ENCODE measurements at places on chromosomes 7 and 10.

DNA sequence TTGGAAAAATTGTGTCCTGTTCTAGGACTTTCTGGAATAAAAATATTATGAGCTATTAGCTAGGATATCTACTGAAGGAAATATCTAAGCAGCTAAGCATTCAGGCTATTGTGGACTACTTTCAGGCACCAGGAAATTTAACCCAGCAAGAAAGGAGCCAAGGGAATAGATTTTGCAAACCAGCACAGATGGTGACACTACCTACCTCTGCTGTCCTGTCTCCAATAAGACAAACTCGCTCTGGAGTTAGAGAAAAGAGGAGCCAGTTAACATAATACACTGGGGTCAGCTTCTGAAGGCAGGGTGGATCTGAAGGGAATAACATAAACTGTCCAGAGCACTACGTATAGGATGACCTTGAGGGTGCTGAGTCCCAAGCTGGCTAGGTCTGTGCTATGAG is 223.7 kb upstream of the PRSS58 start:
- DNase-seq, result no peak

DNA sequence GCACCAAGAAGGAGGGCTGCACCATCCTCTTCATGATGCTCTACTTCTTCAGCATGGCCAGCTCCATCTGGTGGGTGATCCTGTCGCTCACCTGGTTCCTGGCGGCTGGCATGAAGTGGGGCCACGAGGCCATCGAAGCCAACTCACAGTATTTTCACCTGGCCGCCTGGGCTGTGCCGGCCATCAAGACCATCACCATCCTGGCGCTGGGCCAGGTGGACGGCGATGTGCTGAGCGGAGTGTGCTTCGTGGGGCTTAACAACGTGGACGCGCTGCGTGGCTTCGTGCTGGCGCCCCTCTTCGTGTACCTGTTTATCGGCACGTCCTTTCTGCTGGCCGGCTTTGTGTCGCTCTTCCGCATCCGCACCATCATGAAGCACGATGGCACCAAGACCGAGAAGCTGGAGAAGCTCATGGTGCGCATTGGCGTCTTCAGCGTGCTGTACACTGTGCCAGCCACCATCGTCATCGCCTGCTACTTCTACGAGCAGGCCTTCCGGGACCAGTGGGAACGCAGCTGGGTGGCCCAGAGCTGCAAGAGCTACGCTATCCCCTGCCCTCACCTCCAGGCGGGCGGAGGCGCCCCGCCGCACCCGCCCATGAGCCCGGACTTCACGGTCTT is 1.9 kb downstream of the FZD1 start:
- DNase-seq, result no peak

GRCh38 chr7:117323305-117323850 is 520 bp upstream of the WNT2 start:
- DNase-seq, result no peak

GRCh38 chr10:26698909-26699308 is 1.4 kb downstream of the PDSS1 start:
- no peak for DNase-seq

DNA sequence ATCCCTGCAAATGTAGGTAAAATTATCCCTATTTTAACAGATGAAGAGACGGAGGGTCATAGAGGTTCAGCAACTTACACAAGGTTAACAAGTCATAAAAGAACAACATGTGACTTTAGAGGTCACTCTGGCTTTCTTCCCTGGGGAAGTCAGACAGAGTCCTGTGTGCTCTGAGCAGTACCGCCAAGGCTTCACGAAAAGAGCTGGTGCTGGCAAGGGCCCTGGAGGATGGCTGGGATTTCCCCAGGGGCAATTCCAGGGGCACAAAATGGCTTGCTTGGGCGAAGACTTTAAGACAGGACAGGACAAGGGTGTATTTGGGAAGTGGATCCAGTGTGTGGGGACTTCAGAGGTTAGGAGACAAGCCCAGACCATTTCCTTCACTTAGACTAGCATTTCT is 144.1 kb downstream of the PIP4K2A start:
- DNase-seq, result no peak

GRCh38 chr10:43824934-43825333 is 176.3 kb upstream of the ZNF32 start:
- no peak for DNase-seq

GRCh38 chr7:133690740-133691139 is 436.4 kb upstream of the LRGUK start:
- DNase-seq, result no peak

- no peak for DNase-seq
These were observed at the start of gene PRSS1 for GRCh38 chr7:142749218-142749993. PRSS1 (plus strand) TSS chr7:142749472; CDS start chr7:142749485, 13 bp downstream.

DNA sequence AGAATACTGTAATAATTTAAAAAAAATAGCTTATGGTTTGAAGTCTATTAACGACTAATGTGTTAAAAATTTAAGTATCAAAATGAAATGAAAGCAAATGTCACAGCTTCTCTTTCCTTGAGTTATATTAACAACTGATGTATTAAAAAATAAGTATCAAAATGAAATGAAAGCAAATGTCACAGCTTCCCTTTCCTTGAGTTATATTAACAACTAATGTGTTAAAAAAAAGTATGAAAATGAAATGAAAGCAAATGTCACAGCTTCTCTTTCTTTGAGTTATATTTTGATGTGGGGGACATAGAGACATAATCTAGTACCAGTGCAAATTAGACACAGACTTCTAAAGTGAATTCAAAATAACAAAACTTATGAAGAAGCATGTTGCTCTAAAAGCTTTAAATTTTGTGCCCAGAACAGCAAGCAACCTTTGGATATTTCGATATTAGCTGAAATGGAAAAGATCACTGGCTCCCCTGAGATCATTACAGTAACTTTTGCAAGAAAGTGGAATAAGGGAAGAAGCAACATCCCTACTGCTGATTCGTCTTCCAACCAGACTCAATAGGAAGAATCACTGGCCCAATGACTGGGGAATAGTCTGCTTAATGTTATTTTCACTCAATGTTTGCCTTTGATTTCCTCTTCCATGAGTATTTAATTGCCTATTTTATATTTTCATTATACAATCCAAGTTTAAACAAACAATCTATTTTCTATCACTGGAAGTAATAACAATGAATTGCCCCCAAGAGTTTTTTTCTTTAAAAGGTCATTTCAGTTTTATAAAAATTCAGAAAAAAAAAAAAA is 8.0 kb downstream of the SKAP2 start:
- no peak for DNase-seq

GRCh38 chr7:37208528-37208927 is 240.1 kb downstream of the ELMO1 start:
- DNase-seq, result peak; percentile 15

GRCh38 chr7:70849580-70850235 is 282.2 kb upstream of the GALNT17 start:
- DNase-seq, result no peak
